ENCODE measurements at places on chromosomes 2 and 18.
A peak's percentile ranks its signal among the peaks of the same experiment; 100 is the strongest.

- H3K4me3 ChIP-seq: no peak overlapping the region
- no peak overlapping the region for H3K27ac ChIP-seq
- H3K4me1 ChIP-seq: peaks cover 4% of the 10 kb centered on the region
- peaks cover 32% of the 10 kb centered on the region for H3K36me3 ChIP-seq
- DNase-seq: no peak
- H3K27me3 ChIP-seq: no peaks in the 10 kb centered on the region
Observed at GRCh38 chr18:21763846-21764646, 23.5 kb downstream of the MIB1 start.

- no peak for DNase-seq
- H3K27ac ChIP-seq: no peak overlapping the region
- no peaks in the 10 kb centered on the region for H3K27me3 ChIP-seq
- no peaks in the 10 kb centered on the region for H3K36me3 ChIP-seq
- no peak overlapping the region for H3K4me3 ChIP-seq
Observed at GRCh38 chr2:238564286-238564920, 137.7 kb downstream of the ASB1 start.

- H3K27ac ChIP-seq: no peak overlapping the region
- no peaks in the 10 kb centered on the region for H3K27me3 ChIP-seq
- H3K4me1 ChIP-seq: peaks cover 16% of the 10 kb centered on the region
- H3K4me3 ChIP-seq: no peak overlapping the region
- H3K36me3 ChIP-seq: peaks cover 16% of the 10 kb centered on the region
- no peak for DNase-seq
Observed at GRCh38 chr2:177537636-177538035, 145.1 kb downstream of the AGPS start.

DNA sequence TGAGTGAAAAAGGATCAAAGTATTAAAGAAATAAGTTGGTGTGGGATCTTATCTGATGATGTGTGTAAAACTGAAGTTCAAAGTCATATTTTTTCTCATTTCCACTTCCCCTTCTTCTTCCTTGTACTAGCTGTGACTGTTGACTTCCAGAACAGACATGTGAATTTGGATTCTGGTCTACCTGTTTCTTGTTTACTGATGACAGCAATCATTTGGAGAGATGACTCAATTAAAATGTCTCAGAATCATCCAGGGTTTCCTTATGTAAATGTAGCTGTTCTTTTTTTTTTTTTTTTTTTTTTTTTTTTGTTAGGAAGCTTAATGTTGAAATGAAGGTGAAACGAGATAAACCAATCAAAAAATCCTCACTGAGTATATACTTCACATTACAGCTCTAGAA lies 819.9 kb upstream of the PIK3C3 start:
- H3K27me3 ChIP-seq: no peaks in the 10 kb centered on the region
- H3K36me3 ChIP-seq: no peaks in the 10 kb centered on the region

- no peaks in the 10 kb centered on the region for H3K36me3 ChIP-seq
- DNase-seq: no peak
- no peaks in the 10 kb centered on the region for H3K4me1 ChIP-seq
Observed at GRCh38 chr18:573385-573784, 6.8 kb upstream of the CETN1 start.

- DNase-seq: no peak
- H3K27me3 ChIP-seq: peaks cover 2% of the 10 kb centered on the region
- no peak overlapping the region for H3K4me3 ChIP-seq
- no peak overlapping the region for H3K27ac ChIP-seq
- no peaks in the 10 kb centered on the region for H3K36me3 ChIP-seq
Observed at GRCh38 chr2:239021224-239021623, 173.3 kb downstream of the TWIST2 start.

- DNase-seq: no peak
- no peak overlapping the region for H3K4me3 ChIP-seq
- peaks cover 5% of the 10 kb centered on the region for H3K27me3 ChIP-seq
- H3K4me1 ChIP-seq: no peaks in the 10 kb centered on the region
- peaks cover 6% of the 10 kb centered on the region for H3K36me3 ChIP-seq
Observed at GRCh38 chr2:149561309-149561926, 26.2 kb downstream of the MMADHC start.

GRCh38 chr2:71895320-71896161 lies 252.1 kb downstream of the CYP26B1 start:
- no peaks in the 10 kb centered on the region for H3K4me1 ChIP-seq
- H3K27me3 ChIP-seq: peaks cover 1% of the 10 kb centered on the region
- no peak for DNase-seq
- no peak overlapping the region for H3K27ac ChIP-seq

DNA sequence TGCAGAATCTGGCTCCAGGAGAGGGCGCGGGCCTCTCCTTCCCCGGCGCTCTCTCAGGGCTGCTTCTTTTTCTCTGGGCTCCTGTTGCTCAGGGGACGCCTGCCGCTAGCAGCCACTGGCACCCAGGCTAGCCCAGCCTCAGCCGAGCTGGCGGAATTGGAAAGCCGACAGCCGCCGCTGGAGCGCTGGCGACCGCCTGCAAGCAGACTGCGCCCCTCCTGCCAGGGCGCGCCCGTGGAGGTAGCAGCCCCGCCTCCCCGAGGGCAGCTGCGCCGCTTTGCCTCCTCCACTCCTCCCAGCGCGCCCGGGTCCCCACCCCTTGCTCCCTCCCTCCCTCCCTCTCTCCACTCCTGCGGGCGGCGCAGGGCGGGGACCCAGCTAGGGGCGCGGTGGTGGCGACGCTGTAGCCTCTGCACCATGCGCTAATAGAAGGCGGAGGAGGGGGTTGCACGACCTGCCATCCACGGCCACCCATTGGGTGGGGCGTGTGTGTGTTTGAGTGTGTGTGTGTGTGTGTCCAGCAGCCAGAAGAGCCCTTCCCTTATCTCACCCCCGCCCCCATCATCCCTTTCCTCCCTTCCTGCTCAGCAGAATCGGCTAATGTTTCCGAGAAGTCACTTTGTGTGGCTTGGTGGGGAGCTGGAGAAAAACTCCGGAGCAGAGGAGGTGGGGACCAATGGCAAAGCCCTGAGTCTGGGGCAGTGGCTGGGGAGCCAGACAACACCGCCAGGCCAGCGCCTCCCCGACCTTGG lies at the start of gene SCN9A:
TSS of gene SCN9A (minus strand) at position 209 of the 752 bp plus-strand sequence. CDS start 64,188 bp downstream, outside the sequence.
- peak within 1 kb of the TSS; percentile 79 for H3K4me3 ChIP-seq
- H3K27me3 ChIP-seq: peaks cover 45% of the 10 kb centered on the region

GRCh38 chr2:203936535-203936934 lies at the start of gene ICOS:
Gene ICOS, plus strand, starts transcription at chr2:203936763. Its CDS starts 52 bp downstream, at chr2:203936815.
- no peaks in the 10 kb centered on the region for H3K27me3 ChIP-seq
- DNase-seq: peak; percentile 58
- H3K36me3 ChIP-seq: peaks cover 54% of the 10 kb centered on the region
- H3K4me3 ChIP-seq: peak within 1 kb of the TSS; percentile 98

DNA sequence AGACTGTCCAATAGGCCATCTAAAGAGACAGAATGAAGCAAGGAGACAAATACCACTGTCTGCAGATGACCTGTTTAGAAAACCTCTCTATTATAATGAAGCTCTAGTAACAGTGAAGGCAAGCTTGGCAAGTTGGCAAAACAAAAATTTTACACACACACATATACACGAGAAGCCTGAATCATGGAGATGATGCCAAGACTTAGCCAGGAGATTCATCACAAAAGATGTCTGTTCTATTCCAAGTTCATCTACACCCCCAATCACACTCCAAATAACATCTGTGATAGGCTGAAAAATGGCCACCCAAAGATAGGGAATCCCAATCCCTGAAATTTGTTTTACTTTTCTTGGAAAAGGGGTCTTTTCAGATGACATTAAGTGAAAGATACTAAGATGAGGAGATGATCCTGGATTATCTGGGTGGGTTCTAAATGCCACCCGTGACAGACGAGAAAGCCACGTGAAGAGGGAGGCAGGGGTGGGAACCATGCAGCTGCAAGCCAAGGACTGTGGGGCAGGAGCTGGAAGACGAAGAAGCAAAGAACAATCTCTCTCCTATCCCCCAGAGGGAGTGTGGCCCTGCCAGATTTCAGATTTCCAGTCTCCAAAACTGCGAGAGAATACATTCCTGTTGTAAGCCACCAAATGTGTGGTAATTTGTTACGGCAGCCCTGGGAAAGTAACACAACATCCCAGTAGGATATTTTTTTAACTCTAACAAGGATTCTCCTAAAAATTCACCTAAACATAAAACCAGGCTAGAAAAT lies 20.0 kb downstream of the HDLBP start:
- H3K36me3 ChIP-seq: peaks cover 15% of the 10 kb centered on the region
- H3K4me1 ChIP-seq: peaks cover 27% of the 10 kb centered on the region
- H3K27ac ChIP-seq: no peak overlapping the region

DNA sequence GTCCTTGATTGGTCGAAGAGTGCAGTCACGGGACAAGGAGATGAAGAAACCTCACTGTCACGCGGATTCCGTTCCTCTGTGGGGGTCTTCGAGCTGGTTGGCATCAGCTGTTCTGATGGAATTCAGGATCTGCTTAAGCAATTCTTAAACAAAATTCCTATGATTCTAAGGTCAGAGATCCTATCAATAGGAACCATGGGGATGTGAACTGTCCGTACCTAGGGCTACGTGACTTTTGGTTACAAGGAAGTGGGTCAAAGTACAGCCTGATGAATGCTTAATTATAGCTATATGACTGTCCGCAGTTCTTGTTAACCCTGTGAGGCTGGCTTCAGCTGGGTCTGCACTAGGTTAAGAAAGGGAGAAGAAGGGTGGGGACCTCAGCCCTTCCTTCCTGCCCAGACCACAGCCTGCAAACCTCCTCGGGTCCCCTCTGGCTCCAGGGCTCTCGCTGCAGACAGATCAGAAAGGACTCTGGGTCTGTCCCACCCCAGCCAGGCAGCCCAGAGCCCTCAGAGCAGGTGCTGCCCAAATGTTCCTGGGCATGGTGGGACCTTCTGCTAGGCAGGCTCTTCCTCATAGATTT lies 44.2 kb upstream of the TAF1B start:
- DNase-seq: no peak
- peak overlapping the region; percentile 72 for H3K4me3 ChIP-seq
- H3K27ac ChIP-seq: no peak overlapping the region
- H3K4me1 ChIP-seq: peaks cover 37% of the 10 kb centered on the region
- no peaks in the 10 kb centered on the region for H3K36me3 ChIP-seq

DNA sequence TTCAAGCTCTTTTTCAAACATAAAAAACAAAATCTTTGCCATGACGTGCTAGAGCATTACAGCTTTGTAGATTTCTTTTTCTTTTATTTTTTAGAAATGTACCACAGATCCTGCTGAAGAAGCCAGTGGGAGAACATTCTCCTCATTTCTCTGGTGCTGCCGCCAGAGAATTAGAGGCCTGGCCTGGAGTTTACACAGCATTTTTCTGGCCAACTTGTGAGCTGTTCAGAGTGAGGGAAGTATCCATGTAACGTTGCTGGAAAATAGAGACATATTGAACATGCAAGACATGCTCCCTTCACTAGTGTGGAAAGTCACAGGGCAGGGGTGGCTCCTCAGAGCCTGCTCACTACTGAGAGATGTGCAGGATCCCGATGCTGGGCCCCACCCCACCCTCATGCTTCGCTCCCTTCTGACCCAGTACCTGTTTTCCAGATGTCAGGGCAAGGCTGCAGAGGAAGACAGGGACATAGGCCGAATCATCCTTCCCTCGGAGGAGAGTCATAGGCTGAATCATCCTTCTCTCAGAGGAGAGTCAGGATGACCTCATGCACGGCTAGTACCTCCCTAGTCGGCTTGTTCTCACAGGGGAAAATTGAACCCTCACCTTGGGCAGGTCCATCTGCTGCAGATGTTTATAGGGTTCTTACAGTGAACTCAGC lies 298.5 kb downstream of the INSIG2 start:
- H3K27ac ChIP-seq: no peak overlapping the region
- H3K4me3 ChIP-seq: no peak overlapping the region
- H3K4me1 ChIP-seq: no peaks in the 10 kb centered on the region
- DNase-seq: no peak
- H3K36me3 ChIP-seq: no peaks in the 10 kb centered on the region

DNA sequence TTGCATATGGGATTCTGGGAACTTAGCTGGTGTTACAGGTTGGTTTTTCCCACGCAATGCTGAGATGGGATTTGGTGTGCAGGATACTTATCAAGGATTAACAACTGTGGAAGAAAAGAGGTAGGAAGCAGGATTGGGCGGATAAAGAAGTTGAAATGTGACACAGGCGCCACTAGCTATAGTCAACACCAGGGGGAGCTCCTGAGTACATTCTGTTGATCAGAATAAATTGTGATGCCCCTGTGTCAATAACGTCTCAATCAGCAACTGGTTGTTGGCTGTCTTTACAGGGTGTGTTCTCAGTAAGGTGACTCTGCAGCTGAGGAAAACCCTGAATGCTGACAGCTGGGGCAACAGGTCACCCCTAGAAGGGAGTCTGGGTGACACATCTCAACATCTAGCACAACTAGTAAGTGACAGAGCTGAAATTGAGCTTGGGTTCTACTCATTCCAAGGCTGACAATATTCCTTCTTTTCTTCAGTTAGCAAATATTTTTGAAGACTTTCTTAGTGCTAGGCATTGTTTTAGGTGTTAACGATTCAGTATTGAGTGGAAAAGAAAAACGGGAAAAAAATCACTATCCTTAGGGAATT lies 143.0 kb downstream of the ARL6IP6 start:
- no peak overlapping the region for H3K4me3 ChIP-seq
- DNase-seq: no peak
- H3K27ac ChIP-seq: no peak overlapping the region
- no peaks in the 10 kb centered on the region for H3K27me3 ChIP-seq
- H3K36me3 ChIP-seq: no peaks in the 10 kb centered on the region

DNA sequence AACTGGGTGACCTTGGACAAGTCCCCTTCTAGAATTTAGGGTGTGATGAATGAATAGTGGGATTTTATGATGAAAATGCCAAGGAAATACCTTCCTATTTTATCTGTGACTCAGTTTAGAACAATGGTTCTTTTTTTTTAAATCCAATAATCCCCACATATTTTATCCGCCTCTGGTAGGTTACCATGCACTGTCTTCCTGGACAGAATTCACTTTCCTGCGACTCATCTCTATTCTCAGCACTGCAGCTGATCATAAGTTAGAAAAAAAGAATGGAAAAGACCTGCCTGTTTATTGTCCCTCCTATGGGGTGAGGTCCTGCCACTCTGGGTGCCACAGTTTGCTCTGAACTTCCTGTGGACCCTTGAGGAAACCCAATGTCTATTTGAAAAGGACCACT lies 73.1 kb downstream of the IRS1 start:
- DNase-seq: no peak
- no peaks in the 10 kb centered on the region for H3K36me3 ChIP-seq
- H3K4me1 ChIP-seq: no peaks in the 10 kb centered on the region
- H3K27ac ChIP-seq: no peak overlapping the region

DNA sequence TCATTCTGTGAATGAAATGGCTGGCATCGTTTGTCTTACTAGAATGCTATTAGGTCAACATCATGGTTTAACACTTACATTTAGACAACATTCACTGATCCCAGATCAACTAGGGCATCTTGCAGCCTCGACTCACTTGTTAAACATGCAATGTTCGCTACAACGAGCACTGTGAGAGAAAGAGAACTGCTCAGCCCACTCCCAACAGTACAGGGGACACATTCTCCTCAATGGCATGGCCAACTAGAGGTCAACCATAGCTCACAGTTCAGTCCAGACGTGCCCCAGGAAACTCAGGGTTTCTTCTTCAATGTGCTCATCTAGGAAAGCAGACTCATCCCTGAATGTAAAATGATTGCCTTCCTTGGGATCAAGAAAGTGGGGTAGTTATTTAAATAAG lies 5.9 kb downstream of the WIPF1 start:
- no peaks in the 10 kb centered on the region for H3K27me3 ChIP-seq
- no peak for DNase-seq
- H3K4me1 ChIP-seq: peaks cover 63% of the 10 kb centered on the region
- H3K27ac ChIP-seq: peak overlapping the region; percentile 79
- H3K4me3 ChIP-seq: peak overlapping the region; percentile 44
- peaks cover 77% of the 10 kb centered on the region for H3K36me3 ChIP-seq

GRCh38 chr18:72197591-72197990 lies 346.6 kb downstream of the CBLN2 start:
- H3K27me3 ChIP-seq: no peaks in the 10 kb centered on the region

- no peak overlapping the region for H3K4me3 ChIP-seq
- no peak overlapping the region for H3K27ac ChIP-seq
- H3K36me3 ChIP-seq: no peaks in the 10 kb centered on the region
Observed at GRCh38 chr2:224369028-224369632, 32.8 kb downstream of the FAM124B start.
